GM23248 (cell line): ENCODE measurements at places on chromosomes 11 and 22. TPM values are rescaled to one million over a fixed set of nuclear protein-coding genes. Genes with fewer than 3 reads are reported as not detected.

DNA sequence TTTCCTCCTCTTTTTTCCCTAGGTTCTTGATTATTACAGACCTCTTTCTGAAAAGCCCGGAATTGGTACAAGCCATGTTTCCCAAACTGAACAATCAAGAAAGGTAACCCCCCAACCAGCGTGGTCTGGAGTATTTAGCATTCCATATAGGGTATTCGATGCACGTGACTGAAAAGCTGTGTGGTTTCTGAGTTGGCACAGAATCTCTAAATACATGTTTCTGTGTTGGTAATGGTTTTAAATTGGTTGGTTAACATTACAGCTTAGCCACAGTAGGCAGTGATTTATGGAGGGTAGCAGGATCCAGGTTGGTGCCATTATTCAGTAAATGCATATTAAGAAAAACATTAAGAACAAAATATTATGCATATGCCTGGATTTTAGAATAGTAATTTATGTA, 46.8 kb downstream of the ATXN10 start:
- H3K4me1 ChIP-seq: peaks cover 35% of the 10 kb centered on the region
- H3K27ac ChIP-seq: peak overlapping the region; percentile 73
- H3K27me3 ChIP-seq: no peaks in the 10 kb centered on the region
- no peak overlapping the region for H3K4me3 ChIP-seq
- DNase-seq: no peak

- H3K4me3 ChIP-seq: peak overlapping the region; percentile 41
- no peak overlapping the region for H3K27ac ChIP-seq
- H3K36me3 ChIP-seq: no peaks in the 10 kb centered on the region
- H3K4me1 ChIP-seq: peaks cover 10% of the 10 kb centered on the region
- DNase-seq: peak; percentile 77
Measured at GRCh38 chr22:41367680-41368542, 13.8 kb upstream of the TEF start.

DNA sequence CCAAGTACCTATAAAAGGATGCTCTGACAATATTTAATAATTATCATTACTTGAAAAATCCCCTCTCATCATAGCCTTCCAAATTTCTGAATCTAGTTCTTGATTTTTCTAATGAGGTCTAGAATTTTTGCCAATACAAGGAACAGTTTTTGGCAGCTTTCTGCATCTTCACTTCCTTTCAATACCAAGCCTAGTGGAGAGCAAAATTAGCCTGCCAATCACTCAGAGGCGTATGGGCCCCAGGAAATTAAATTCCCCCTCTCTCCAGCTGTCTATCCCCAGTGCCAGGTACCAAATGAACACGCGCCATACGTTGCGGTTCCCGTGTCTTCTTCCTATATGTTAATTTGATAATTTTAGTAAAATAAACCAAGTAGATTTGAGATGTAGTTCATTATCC, 293.9 kb downstream of the NTM start:
- no peaks in the 10 kb centered on the region for H3K27me3 ChIP-seq
- H3K36me3 ChIP-seq: no peaks in the 10 kb centered on the region
- H3K4me3 ChIP-seq: no peak overlapping the region
- no peak for DNase-seq

DNA sequence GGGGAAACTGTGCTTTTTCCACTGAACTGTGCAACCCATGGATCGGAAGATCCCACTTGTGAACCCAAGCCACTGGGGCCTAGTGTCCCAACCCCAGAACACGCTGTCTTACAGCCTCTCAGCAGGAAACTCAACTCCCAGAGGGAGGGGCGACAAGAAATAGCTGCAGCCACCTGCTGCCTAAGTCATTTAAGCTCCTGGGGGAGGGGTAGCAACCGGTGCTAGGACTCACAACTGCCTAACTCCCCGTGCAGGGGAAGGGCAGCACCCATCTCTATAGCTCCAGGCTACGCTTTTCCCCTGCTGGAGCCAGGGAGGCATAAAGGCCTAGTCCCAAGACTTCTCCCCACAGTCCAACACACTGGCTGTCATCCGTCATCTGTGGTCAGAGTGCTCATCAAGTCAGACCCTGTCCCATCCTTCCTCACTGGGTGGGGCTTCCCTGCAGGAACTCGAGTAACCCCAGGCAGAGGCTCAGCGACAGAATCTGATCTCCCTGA, 363.0 kb downstream of the LUZP2 start:
- H3K4me3 ChIP-seq: no peak overlapping the region
- no peak for DNase-seq
- H3K27me3 ChIP-seq: no peaks in the 10 kb centered on the region
- H3K36me3 ChIP-seq: no peaks in the 10 kb centered on the region
- no peaks in the 10 kb centered on the region for H3K4me1 ChIP-seq
- no peak overlapping the region for H3K27ac ChIP-seq

DNA sequence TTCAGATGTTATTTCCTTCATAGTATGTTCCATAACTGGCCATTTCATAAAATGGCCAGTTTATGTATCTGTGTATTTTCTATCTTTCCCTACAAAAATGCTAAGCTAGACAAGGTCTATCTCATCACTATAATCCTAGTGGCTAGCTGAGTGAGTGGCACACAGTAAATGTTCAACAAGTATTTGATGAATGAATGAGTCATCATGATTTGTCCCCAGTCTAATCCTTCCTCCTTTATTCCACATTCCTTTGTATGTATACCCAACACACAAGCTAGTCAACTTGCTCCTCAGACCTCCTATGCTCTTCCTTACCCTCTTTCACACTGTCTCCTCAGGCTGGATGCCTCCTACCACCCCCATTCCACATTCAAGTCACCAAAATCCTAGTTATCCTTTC, 12.5 kb downstream of the APLNR start:
- peak overlapping the region; percentile 47; the same call in 1 of the 2 replicates for H3K27ac ChIP-seq
- H3K4me3 ChIP-seq: no peak overlapping the region
- H3K27me3 ChIP-seq: no peaks in the 10 kb centered on the region
- DNase-seq: peak; percentile 58

DNA sequence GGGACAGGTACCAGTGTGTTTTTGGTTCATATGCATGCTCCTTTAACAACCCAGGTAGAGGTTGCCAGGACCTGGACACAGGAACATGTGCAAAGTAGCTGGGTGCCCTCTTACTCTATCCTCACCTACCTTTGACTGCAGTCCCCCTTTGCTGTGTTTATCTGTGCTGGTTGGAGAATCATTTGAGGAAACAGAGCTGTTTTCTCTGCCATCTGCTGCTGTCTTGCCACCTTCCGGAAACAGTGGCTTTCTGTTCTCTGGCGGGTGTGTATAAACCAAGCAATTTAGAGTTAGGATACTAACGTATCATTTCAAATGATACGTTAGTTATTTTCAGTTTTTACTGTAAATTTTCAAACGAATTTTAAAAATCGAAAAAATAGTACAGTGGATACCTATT, 171.9 kb upstream of the TTC12 start:
- no peak overlapping the region for H3K27ac ChIP-seq
- H3K27me3 ChIP-seq: no peaks in the 10 kb centered on the region; the same call in 1 of the 2 replicates
- no peak for DNase-seq
- no peaks in the 10 kb centered on the region for H3K4me1 ChIP-seq
- no peaks in the 10 kb centered on the region for H3K36me3 ChIP-seq
- H3K4me3 ChIP-seq: no peak overlapping the region

GRCh38 chr11:32434356-32435151, 785 bp downstream of the WT1 start:
- no peaks in the 10 kb centered on the region for H3K4me1 ChIP-seq
- no peak for DNase-seq
- peaks cover 98% of the 10 kb centered on the region for H3K27me3 ChIP-seq
- H3K4me3 ChIP-seq: no peak overlapping the region

- no peaks in the 10 kb centered on the region for H3K36me3 ChIP-seq
- H3K4me3 ChIP-seq: peak overlapping the region; percentile 79
Measured at GRCh38 chr11:124745835-124746620, 6.0 kb downstream of the VSIG2 start.

GRCh38 chr11:44923115-44923514, 27.6 kb downstream of the TP53I11 start:
- no peaks in the 10 kb centered on the region for H3K4me1 ChIP-seq
- DNase-seq: no peak
- H3K27ac ChIP-seq: no peak overlapping the region

DNA sequence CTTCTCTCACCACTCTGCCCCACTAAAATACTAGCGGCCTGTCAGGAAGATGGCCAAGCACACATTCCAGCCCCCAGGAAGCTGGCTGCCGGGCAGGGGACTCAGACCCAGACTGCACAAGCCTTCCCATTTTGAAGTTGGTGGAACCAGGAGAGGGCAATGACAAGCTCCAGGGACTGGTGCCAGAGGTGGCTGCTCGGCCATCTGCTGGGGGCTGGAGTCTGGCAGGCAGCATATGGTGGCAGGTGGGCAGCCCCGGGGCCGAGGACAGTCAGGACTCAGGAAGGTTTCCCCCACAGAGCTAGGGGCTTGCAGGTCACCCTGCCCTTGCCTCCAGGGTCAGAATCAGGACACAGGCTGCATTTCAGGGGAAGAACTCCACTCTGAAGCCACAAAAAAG, 22.6 kb downstream of the KCNJ5 start:
- no peak overlapping the region for H3K27ac ChIP-seq
- no peak overlapping the region for H3K4me3 ChIP-seq
- peaks cover 6% of the 10 kb centered on the region for H3K4me1 ChIP-seq
- H3K36me3 ChIP-seq: no peaks in the 10 kb centered on the region
- no peak for DNase-seq
- no peaks in the 10 kb centered on the region; the same call in 1 of the 2 replicates for H3K27me3 ChIP-seq

DNA sequence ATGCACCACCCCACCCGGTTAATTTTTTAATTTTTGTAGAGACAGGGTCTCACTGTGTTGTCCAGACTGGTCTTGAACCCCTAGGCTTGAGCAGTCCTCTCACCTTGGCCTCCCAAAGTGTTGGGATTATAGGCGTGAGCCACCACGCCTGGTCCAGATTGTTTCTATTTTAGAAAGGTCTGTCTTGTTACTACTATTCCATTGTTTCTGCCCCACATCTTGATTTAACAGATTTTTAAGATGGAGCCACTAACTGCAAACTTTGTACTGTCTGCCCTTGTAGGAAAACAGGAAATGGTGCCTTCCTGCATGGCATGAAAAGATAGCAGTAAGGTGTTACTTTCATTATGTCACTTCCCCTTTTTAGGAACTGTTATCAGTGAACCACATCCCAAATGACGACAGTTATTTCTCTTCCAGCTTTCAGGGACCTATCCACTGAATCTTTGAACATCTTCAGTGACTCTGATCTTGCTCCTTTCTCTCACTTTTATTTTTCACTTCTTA, 23.2 kb downstream of the TAF1D start:
- H3K27ac ChIP-seq: no peak overlapping the region
- H3K36me3 ChIP-seq: peaks cover 9% of the 10 kb centered on the region; the same call in 1 of the 2 replicates
- H3K27me3 ChIP-seq: no peaks in the 10 kb centered on the region
- H3K4me3 ChIP-seq: no peak overlapping the region
- H3K4me1 ChIP-seq: no peaks in the 10 kb centered on the region

The FERMT3 gene
- total RNA-seq: 0.51 and 3.9 TPM in 2 replicates

The RIMBP3C gene
- 0.22 TPM in 1 of 2 replicates, not detected in the other for total RNA-seq

The MUS81 gene
- 49.6 and 56.0 TPM in 2 replicates for total RNA-seq

The UPK3A gene
- not detected in 2 replicates for total RNA-seq
